ENCODE measurements at places on chromosomes 7 and 10.

GRCh38 chr7:52992479-52993162 lies 42.8 kb upstream of the POM121L12 start:
- no peak for DNase-seq

DNA sequence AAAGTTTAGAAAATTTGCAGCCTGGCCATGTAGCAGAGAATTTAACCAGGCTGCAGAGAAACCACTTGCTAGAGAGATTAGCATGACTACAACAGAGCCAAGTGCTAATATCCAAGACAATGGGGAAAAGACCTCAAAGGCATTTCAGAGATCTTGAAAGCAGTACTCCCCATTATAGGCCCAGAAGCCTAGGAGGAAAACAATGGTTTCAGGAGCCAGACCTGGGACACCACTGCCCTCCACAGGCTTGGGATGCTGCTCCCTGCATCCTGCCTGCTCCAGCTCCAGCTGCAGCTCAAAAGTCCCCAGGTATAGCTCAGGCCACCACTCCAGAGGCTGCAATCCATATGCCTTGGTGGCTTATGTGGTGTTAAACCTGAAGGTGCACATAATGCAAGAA lies 101.5 kb upstream of the TMEM72 start:
- no peak for DNase-seq

DNA sequence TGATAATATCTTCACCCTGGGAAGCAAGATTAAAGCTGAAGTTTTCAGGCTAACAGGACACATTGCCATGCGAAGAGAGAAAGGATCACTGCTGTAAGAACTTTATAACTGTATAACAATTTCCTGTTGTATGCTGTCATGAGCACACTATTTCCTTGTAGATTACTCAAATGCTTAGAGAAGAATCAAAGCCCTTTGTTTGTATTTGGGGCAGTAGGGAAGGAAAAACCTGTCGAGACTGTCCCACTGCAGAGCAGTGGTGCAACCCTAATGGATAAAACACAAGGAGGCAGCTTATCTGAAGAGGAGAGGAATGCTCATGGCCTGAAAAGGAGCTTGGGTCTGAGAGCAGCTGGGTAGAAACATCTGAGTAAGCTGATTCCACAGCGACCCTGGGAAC lies 327.7 kb upstream of the NPSR1 start:
- no peak for DNase-seq

DNA sequence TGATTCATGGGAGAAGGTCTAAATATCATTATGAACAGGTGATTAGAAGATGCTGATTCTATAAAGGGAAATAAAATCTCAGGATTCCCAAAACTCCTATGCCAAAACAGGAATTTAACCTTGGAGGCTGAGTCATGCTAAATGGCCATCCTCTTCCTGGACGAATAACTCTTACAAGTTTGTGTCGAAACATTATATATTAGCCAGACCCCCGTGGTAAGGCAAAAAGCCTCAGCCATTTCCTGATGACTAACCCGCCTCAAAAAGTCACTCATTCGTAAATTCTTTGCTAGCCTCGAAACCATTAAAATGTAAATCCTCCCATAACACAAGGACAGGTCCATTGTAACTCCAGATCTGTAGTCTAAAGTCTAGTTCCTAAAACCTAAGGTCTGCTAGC lies 32.0 kb downstream of the CUL2 start:
- DNase-seq = no peak

GRCh38 chr10:122911889-122912484 lies 1.6 kb downstream of the FAM24A start:
- DNase-seq = peak; percentile 69

DNA sequence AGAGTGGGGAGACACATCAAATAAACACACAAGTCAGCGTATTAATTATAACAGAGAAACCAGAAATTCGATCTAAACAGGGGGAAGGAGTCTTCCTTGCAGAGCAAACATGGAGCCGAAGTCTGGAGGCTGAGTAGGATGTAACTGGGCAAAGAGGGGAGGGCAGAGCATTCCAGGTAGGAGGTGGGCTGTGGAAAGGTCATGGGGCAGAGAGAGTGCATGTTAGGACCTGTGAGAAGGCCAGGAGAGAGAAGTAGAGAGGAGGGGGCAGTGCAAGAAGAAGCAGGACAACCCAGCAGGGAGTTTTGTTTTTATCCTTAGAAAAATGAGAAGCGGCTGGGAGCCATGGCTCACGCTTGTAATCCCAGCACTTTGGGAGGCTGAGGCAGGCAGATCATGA lies 130.8 kb upstream of the GPR26 start:
- DNase-seq = no peak

DNA sequence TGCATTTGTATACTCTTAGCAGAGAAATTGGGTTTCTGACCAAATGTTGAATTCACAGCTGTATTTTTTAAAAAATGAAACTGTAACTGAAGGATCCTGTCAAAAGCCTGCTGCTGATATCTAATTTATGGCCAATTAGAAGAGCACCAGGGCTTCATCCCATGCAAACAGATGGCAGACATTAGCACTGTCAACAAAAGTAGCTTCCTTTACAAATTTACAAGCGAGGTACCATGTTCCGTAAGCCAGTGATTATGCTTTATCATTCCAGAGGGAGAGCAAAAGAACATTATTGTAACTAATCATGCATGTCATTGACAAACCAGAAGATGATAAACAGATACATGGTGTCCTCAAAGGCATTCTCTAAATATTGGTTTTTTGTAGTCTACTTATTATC lies 177.2 kb upstream of the DKK1 start:
- DNase-seq = no peak

DNA sequence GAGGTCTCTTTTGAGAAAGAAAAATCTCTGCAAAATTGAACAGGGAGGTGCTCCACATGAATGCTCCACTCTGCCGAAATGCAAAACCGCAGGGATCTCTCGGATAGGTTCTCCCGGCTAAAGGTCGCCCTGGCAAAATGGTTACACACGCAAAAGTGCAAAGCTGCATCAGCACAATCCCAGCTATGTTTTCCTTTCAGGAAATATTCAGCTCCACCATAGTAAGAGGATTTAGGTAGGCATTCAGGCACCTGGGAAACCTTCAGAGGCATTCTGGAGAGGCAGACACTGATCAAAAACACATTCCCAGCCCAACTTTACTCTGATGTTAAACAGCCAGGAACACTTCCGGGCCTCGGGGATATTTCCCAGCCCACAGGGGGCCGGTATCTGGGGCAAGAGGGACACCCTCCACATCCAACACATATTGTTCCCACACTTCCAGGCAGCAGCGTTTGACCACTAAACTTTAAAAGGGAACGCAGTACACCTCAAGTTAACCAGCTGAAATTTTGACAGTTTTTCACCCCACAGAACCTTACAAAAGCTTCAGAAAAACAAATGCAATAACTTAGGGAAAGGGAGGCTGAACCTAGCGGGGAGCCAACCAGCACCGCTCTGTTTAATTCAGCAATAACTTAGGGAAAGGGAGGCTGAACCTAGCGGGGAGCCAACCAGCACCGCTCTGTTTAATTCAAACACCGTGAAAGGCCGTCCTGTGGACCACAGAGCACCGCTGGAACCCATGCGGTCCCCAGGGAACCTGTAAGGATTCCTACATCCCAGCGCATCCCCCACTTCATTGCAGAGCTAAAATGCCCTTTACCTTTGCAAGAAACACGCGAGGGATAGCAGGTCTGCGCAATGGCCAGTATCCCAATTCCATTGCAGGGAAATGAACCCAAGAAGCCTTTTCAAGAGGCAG lies 45.9 kb downstream of the TNS3 start:
- no peak for DNase-seq
